Ureter (tissue), 1 donor: ENCODE measurements at places on chromosomes 4 and X. TPM values are rescaled to one million over a fixed set of nuclear protein-coding genes. Genes with fewer than 3 reads are reported as not detected.

- DNase-seq = no peak
These were observed 113.4 kb upstream of the USP38 start for GRCh38 chr4:143071351-143071750.

DNA sequence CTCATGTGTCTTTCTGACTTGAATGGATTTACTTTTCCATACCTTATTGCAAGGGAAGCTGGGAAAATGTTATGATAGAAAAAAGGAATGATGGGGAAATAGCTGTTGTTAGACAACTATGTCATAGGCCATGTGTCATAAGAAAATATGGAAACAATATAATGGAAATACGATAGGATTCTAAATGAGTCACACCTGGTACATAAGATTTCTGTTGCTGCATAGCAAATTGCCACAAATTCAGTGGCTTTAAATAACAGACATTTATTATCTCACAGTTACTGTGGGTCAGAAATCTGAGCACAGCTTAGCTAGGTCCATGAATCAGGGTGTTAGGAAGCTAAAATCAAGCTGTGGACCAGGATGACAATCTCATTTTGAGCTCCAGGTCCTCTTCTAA lies 44.6 kb upstream of the ANKRD50 start:
- no peak for DNase-seq

GRCh38 chrX:78384486-78384885 lies 57.1 kb upstream of the CYSLTR1 start:
- no peak for DNase-seq

- DNase-seq = no peak
These were observed 227.7 kb downstream of the BCOR start for GRCh38 chrX:39869846-39870601.

ANKRD37 gene
- total RNA-seq = 11.9 TPM

BRS3 gene
- total RNA-seq = 0.18 TPM

DNA sequence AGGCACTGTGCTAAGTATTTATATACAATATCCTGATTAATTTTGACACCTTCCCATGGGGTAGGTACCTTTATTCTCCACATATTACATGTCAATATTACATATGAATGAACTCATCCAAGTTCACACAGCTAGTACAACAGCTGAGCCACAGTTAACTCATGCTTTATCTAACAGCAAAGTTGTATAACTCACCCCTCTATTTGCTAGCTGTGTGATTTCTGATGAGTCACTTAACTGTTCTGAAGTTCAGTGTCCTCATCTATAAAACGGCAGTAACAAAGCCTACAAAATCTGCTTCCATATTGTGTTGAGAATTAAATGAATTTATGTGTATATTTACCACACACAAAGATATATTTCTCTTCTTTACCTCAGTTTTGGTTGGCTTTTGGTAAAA lies 48.2 kb upstream of the KDR start:
- DNase-seq = no peak

- DNase-seq = no peak
These were observed 345.1 kb downstream of the INPP4B start for GRCh38 chr4:142500966-142501365.

- no peak for DNase-seq
These were observed 84.8 kb upstream of the PLAC1 start for GRCh38 chrX:134743091-134743490.

- DNase-seq = no peak
These were observed 79.4 kb upstream of the TNIP3 start for GRCh38 chr4:121243485-121243884.

INTU gene
- total RNA-seq = 15.0 TPM

DNA sequence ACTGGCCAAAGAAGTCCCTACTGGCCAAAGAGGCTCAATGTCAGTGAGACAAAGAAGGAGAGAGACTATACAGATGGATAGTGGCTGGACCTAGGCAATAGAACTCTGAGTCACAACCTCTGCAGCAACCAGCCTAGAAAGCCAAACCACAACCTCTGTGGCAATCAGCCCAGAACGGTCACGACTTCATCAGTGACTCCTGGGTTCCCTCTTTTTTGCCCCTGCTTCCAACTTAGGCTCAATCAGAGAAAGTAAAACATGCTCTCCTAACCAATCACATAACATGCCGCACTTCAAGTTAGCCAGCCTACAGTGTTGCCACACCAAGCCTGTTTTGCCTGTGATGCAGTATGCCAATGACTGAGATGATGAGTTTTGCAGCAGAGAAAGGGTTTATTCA lies 203.4 kb downstream of the ANAPC10 start:
- DNase-seq = no peak

- DNase-seq = no peak
These were observed 152.7 kb downstream of the TEX11 start for GRCh38 chrX:70755850-70756249.

- no peak for DNase-seq
These were observed 303.7 kb downstream of the GPAT3 start for GRCh38 chr4:83839615-83840014.

CT45A1 gene
- not detected for total RNA-seq

CPZ gene
- total RNA-seq = 7.4 TPM

- peak; percentile 77 for DNase-seq
These were observed 57.2 kb upstream of the FAM9C start for GRCh38 chrX:13101441-13102139.

DNA sequence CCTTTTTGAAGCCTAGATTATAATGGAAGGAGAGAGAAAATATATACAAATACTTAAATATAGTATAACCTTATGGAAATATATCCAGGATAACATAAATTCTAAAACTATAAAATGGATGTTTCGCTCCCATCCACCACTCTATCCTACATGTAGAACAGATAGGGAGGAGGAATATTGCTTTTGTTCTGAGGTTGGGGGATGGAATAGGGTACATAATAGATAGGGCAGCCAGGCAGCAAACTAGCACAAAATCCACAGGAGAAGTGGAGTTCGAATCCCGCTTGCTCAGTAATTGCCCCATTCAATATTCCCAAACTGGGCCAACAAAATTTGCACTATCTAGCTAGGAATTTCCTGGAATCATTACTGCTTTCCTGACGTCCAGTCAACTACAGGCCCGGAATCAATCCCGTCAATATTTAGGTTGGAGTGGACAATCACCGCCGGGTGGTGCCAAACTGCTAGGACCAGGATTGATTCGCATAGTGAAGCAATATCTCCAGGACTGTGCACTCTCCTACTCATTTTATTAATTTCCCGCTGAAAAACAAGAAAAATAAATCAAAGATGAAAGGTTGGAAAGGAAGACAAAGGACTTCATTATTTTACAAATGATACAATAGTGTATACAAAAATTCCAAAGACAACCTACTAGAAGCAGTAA lies 40.4 kb upstream of the PAPSS1 start:
- DNase-seq = no peak

- DNase-seq = no peak
These were observed 207.6 kb upstream of the MAMLD1 start for GRCh38 chrX:150155436-150156035.

FGFBP1 gene
- total RNA-seq = not detected

GRCh38 chrX:5236096-5236495 lies 992.6 kb downstream of the NLGN4X start:
- no peak for DNase-seq

DNA sequence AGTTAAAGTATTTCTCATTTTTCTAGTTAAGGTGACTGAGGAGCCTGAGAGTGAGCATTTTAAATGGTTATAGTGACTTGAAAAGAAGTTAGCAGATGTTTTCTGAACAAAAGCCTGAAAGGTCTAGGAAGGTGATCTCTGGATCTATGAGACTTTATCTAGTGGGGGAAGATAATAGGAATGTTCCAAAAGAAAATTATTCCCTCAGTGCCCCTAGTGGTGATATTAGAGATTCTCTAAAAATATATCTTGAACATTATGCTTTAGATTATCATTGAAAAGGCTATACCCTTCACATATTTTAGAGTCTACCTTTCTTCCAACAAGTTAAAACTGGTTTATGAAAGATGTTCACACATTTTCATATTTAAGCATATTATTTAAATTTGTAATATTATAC lies 69.0 kb upstream of the SPANXN1 start:
- no peak for DNase-seq

SASH3 gene
- total RNA-seq = 8.4 TPM

NDNF gene
- total RNA-seq = 26.3 TPM

SPANXN3 gene
- total RNA-seq = not detected

MAGEA11 gene
- total RNA-seq = 0.10 TPM

- no peak for DNase-seq
These were observed 87.7 kb downstream of the RLIM start for GRCh38 chrX:74526764-74527163.

GRCh38 chr4:23232987-23233386 lies 540.2 kb downstream of the GBA3 start:
- no peak for DNase-seq

- no peak for DNase-seq
These were observed 1.7 kb downstream of the KCNIP4 start for GRCh38 chr4:21946858-21947257.

DNA sequence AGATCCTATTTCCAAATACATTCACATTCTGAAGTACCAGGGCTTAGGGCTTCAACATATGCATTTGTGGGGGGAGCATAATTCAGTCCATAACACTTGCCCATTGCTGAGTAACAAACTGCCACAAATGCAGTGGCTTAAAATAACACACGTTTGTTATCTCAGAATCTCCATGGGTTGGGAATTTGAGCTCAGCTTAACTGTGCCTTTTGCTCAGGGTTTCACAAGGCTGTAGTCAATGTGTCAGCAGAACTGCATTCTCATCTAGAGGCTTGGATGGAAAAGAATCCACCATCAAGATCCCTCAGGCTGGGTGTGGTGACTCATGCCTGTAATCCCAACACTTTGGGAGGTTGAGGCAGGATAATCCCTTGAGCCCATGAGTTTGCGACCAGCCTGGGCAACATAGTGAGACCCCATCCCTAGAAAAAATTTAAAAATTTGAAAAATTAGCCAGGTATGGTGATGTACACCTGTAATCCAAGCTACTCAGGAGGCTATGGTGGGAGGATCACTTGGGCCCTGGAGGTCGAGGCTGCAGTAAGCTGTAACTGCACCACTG lies 25.8 kb upstream of the TBL1X start:
- no peak for DNase-seq

DNA sequence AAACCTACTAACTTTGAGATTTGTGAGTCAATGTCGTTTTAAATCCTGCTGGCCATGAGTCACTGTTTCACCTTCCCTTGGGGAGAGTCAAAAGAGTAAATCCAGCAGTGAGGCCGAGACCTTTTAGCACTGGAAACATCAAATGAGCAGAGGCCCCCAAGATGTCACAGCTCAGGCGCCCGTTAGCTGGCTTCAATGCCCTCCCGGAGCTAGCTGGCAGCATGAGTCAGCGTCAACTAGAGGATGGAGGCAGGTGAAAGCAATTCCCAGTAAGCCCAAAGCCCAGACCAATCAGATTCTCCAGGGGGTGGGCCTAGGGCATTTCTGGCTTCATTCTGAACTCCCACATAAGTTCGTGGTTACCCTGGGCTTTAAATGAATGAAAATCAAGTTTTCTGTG lies 170.9 kb downstream of the CLCN4 start:
- DNase-seq = no peak

BEX1 gene
- total RNA-seq = 2.4 TPM

- DNase-seq = no peak
These were observed 86.3 kb downstream of the CLCN4 start for GRCh38 chrX:10243106-10243505.

DNA sequence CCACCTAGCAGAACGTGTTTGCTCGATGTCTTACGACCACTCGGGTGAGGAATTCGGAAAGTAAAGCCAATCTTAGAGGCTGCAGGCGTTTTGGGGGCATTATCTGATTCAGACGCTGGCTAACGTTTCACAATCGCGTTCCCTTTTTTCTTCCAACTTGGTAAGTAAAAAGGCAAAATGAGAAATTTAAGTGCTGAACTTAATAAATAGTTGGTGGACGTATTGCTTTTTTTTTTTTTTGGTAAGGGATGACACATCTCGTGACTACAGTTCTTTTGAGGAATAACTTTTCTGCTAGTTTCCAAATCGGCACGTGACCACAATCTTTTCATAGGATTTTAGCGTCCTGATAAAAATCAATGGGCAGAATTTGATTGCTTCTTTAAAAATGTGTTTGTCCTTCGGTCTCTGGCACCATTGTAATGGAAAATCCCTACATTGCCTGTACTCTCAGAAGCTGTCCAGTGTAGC lies 848 bp downstream of the RAB9A start:
- DNase-seq = no peak

DNA sequence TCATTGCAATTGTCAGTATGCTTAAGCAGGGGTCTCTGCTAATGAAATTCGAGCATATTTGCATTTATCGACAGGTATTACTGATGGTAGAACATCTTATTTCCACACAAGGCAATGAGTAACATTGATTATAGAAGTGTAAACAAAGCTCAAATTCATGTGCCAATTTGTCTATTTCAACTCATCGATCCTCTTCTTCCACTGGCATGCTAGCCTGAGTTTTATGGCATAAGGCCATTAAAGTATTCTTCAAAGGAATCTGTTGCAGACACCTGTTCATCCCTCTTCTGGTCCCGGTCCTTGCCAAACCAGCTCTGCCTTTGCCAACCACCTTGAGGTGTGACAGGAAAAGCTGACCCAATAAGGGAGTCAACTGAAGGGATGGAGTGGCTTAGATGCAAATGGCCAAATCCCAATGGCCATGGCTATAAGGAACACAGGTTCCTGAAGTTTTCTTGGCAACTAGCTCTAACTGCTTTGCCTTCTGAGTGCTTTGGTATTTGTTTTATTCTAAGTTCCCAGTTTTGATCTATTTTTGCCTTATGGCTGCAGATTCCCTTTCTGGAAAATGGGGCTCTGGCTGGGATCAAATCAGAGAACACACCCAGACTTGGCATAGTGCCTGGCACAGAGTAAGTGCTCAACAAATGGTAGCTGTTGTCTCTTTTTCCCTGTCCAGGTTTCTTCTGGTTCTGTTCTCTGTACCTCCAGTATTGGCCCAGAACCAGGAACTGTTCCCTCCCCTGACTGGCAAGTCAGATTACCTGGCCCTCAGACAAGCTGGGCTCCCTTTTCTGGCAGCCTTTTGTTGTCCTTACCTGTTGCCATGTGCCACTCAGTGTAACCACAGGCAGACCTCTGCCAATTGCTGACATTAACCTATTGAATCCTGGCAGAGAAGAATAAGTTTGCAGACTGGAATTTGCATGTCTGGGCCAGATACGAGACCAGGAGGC lies 63.1 kb downstream of the RTL9 start:
- DNase-seq = no peak

DNA sequence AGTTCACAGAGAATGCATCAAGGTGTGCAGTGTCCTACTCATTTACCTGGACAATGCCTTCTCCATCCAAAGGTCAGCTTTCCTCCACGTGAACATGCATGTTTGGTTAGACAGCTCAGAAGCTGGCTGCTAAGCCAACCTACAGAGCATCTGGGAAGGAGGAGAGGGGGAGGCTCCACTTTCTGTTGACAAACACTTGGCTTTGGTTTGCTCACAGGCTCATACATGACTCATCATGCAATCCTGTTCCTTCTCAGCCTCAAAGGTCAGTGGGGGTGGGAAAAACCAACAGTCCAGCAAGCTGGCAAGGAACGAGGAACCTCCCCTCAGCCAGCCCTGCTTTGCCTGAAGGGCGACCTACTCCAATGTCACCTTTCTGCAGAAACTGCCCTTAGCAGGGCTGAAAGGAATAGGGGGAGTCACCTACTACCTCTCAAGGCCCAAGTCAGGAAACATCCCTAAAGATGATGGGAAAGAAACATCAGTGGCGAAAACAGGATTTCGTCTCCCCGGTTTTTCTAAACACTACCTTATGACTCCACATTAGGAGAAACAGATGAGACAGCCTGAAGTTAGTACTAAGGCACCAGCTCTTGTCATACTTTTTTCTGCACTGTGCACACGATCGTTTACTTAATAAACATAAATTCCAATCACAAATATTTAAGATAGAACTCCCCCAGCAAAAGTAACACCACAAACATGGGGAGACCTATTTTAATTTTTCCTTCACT lies 37.9 kb downstream of the RELL1 start:
- DNase-seq = peak; percentile 75

GRCh38 chr4:47271291-47271690 lies 192.2 kb downstream of the COMMD8 start:
- no peak for DNase-seq

FAM184B gene
- not detected for total RNA-seq
